ENCODE measurements at places on chromosomes 11 and 22.

GRCh38 chr11:61679296-61679695 lies 895 bp upstream of the DAGLA start:
- DNase-seq: no peak

DNA sequence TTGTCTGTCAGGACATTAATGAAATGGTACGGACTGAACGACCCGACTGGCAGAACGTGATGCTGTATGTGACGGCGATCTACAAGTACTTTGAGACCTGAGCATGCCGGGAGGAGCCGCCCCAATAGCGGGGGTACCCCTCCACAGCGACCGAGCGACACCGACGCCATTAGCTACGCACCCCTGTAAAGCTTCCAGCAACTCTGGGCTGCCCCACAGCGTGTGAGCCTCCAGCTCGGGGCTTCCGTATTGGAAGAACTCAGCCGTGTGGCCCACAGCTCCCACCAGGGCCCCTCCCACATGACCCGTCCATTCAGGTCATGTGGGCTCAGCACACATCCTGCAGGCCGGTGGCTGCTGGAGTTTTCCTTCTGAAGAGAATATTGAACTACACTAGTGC lies 12.9 kb upstream of the ADORA2A start:
- DNase-seq: no peak

GRCh38 chr11:117195761-117196160 lies 3.4 kb upstream of the TAGLN start:
- no peak for DNase-seq

DNA sequence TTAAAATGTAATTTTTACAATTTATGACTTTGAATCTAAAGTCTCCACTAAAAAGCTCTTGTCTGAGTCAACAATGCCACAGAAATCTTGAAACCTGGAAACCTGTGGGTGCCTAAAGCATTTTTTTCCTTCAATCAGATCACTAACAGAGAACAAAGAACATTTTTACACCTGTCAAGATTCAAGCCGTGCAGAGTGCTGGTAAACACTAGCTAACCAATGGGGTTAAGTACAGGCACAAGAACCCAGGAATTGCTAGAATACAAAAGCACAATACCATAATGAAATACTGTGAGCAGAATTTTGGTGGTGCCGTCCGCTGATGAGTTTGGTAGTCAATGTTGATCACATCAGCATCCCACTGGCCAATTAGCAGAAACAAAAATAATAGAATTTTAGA lies 380.3 kb upstream of the PITPNB start:
- no peak for DNase-seq

- DNase-seq: no peak
Observed at GRCh38 chr11:44561964-44562734, 3.3 kb upstream of the CD82 start.

DNA sequence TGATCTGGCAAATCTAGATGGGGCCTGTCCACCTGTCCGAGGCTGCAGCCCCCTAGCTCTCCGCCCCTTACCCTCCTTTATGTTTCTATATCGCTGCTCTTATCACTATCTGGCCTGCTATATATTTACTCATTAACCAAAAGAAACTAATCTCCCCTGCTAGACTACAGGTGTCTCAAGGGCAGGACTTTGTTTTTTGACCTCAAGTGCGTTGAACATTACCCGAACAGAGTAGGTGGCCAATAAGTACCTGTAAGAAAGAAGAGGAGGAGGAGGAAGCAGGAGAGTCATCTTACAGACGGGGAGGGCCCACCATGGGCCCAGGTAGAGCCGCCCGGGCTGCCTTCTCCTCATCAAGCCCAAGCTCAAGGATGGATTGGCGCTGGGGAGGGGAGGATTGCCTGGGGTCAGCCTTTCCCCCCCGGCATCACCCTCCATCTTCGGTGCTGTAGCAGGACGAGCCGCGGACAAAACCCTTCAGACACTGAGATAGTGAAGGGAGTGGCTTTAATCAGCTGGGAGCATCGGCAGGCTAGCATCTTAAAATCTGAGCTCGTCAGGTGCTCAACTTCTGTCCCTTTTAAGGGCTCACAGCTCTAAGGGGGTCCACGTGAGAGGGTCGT lies 1.2 kb upstream of the P2RY6 start:
- no peak for DNase-seq

DNA sequence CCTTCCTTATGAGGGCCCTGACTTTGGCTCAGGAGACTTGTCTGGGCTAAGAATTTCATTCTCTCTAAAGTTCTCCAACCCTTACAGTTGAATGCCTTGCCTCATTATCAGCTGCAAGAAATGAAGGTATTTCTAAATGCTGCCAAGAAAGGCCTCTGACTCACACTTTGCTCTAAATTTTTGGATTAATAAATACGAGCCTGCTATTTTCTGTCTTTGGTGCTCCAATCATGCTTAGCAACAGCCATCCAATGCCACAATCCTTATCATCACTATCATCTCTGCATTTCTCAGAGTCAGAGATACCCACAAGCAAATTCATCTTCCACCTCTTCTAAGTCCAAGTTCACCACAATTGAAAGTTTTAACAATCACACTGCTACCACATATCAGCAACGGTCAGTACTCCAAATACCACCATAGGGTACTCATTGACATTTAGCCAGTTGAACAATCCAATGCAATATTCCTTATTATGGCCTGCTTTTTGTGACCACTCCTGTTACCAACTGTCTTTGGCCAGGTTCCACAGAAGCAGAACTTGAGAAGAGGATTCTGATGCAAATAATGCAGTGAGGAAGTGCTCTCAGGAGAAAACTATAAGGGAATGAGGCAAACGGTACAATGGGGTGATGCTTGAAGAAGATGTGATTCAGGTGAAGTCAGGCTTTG lies 5.7 kb downstream of the PATE2 start:
- no peak for DNase-seq

DNA sequence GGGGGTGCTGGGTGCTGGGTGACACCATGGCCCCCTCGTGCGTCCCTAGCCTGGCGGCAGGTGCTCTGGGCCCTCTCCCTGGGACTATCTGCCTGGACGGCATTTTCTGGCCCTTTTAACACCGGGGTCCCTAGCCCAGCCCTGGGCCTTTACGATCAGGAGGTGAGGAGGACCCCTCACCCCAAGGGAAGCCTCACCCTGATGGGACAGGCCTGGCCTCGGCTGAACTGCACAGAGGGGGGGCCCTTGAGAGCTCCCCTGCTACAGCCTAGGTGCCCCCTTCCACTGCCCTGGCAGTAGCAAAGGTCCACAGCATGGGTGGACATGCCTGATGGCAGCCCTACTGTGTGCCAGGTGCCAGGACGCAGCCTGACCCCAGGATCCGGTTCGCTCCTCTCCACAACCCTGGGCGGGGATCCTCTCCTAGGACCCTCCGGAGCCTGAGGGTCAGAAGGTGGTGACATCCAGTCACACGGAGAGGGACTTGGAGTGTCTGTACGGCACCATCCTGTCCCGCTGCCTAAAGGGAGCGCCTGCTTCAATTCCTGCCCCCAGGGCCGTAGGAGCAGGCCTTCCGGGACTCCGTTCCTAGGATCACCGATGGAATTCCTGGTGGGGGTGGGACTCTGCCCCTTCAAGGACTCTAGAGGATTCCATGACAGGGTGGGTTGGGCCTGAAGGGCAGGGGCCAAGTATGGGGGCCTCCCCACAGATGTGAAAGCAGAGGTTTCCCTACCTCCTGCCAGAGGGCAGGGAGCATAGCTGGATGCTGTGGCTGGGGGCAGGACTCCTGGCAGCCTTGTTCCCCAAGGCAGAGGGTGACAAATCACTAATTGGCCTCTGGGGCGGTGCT lies 33.0 kb upstream of the TH start:
- DNase-seq: no peak

DNA sequence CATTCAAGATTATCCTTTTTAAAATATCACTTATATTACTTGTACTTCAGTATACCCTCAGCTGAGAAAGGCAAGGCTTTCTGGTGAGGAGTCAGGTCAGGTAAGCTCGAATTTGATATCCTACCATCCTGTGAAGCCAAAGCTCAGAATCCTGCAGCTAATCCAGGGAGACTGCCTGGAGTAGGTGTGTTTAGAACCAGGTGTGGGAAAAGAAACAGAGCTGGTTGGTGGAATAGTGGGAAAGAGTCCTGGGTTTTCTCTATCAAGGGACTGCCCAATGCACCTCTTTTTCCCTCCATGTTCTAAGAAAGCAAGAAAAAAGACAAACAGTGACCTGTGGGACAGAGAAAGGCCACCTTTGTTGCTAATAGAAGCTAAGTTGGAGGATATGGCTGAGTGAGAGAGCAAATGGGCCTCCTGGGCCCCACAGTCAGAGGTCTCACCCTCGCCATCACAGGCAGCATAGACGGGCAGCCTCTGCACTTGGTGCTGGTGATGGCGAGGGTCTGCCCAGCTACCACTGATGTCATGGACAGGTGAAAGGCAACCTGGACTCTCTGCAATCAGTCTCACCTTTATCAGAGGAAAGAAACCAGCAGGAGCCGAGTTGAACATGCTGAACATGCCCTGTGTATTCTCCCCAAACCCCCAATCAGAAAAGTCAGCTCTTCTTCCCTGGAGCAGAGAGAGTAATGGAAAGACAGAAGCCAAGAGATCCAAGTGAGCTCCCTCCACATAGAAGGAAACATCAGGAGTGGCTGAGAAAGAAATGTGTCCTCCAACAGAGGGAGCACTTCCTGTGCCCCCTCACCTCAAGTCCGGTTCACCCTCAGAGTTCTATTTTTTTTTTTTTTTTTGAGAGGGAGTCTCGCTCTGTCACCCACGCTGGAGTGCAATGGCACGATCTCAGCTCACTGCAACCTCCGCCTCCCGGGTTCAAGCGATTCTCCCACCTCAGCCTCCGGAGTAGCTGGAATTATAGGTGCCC lies 491.3 kb downstream of the BUD13 start:
- DNase-seq: no peak

DNA sequence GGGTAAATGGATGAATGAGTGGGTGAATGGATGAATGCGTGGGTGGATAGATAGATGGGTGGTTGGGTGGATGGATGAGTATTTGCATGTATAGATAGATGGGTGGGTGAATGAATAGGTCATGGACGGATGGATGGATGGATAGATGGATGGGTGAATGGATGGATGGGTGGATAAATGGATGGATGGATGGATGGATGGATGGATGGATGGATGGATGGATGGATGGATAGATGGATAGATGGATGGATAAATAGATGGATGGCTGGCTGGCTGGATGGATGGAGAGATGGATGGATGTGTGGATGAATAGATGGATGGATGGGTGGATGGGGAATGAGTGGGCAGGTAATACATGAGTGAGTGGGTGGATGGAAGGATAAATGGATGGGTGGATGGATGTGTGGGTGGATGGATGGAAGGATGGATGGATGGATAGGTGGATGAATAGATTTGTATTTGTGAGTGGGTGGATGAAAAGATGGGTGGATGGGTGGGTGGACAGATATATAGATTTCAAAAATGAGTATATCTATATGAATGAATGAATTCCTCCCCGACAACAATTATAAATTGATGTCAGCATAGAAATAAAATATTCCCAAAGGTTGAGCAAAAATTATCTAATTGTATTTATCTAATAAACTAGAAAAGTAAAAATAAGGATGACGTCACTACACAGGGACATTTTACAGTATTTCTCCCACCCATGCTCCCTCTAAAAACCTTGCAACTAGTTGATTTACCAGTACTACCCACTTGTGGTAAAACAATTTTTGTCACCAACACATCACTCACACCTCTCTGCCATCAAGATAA lies 563 bp upstream of the CRTAM start:
- no peak for DNase-seq

DNA sequence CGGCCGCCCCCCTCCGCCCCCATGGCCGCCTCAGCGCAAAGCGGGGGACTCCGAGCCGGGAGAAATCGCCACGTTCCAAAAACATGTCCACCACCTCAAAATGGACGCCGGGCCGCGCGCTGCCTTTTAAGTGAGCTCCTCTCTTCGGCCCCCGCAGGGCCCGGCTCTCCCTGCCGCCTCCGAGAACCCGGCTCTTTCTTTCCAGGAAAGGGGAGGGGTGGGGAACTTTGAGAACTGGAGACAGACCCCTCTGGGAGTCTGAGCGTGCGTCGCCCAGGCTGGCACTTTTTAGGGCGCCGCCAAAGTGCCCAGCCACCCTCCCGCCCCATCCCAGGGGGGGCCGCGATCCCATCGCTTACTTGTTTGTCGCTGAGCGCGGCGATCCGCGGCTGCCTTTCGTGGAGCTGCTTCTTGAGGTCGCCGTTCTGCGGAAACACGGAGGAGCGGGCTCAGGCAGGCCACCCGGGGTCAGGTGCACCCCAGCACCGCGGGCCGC lies 1.6 kb downstream of the PHF21B start:
- DNase-seq: no peak

DNA sequence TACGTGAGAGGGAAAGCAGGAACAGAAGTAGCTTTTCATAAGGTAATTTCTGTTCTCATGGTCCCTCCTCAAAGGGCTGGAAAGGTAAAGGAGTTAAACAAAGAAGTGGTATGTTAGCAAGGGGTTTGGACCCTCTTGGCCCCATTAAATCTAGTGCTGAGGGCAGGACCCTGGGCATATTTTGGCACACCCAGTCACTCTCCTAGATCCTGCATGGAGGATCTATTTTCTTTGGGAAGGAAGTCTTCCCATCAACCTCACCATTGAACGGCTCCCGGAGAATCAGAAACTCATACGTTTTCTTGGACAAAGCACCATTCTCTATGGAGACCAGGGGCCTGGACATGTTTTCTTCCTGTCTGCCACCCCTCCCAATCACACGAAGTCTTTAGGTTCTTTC lies 11.7 kb downstream of the TMEM216 start:
- DNase-seq: no peak

- DNase-seq: no peak
Observed at GRCh38 chr11:61962213-61963015, 5.0 kb downstream of the FTH1 start.

GRCh38 chr22:22946131-22946530 lies 58.5 kb downstream of the IGLL5 start:
- no peak for DNase-seq

- no peak for DNase-seq
Observed at GRCh38 chr11:83785942-83786341, 499.8 kb upstream of the CCDC90B start.

DNA sequence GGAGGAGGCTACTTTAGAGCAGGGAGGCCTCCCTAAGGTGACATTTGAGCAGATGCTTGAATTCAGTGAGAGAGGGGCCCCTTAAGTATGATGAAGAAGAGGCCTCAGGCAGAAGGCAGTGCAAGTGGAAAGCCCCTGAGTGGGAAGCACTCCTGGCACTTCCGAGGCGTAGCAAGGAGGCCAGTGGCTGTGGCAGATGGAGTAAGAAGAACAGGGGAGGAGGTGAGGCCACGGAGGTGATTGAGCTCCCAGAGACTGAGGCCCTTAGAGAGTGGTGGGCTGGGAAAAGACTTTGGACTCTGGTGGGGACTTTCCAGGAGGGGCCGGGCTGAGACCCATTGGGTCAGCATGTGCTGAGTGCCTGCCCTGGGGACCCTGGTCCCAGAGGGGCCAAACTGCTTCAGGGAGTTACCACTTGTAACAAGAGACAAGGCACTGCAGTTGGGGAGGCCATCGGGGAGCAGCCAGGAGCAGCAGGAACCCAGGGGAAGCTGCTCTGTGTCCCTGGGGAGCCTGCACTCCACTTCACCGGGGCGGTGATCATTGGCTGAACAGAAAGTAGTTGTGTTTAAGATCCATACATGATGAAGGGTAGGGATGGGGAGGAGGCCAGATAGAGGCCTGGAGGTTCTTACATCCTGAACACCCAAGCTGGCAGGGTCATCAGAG lies 2.5 kb upstream of the CENPM start:
- no peak for DNase-seq

- DNase-seq: no peak
Observed at GRCh38 chr11:111512296-111513239, at the start of gene BTG4. Gene BTG4, minus strand, starts transcription at chr11:111512386. Its CDS starts 13,610 bp downstream, at chr11:111498776.

Measured in NCI-H2029 (cell line).